Brain (organoid and tissue), 16 donors: ENCODE measurements at places on chromosomes 5 and 9.

- DNase-seq: no peak
These were observed 194.0 kb downstream of the PDZD2 start for GRCh38 chr5:31832966-31833365.

- DNase-seq: no peak
These were observed 177.6 kb upstream of the PANK3 start for GRCh38 chr5:168756453-168757391.

- no peak for DNase-seq
These were observed 43.3 kb downstream of the MCTP1 start for GRCh38 chr5:95241635-95242034.

GRCh38 chr5:157718519-157718918 lies 12.7 kb upstream of the THG1L start:
- DNase-seq: peak; percentile 86

DNA sequence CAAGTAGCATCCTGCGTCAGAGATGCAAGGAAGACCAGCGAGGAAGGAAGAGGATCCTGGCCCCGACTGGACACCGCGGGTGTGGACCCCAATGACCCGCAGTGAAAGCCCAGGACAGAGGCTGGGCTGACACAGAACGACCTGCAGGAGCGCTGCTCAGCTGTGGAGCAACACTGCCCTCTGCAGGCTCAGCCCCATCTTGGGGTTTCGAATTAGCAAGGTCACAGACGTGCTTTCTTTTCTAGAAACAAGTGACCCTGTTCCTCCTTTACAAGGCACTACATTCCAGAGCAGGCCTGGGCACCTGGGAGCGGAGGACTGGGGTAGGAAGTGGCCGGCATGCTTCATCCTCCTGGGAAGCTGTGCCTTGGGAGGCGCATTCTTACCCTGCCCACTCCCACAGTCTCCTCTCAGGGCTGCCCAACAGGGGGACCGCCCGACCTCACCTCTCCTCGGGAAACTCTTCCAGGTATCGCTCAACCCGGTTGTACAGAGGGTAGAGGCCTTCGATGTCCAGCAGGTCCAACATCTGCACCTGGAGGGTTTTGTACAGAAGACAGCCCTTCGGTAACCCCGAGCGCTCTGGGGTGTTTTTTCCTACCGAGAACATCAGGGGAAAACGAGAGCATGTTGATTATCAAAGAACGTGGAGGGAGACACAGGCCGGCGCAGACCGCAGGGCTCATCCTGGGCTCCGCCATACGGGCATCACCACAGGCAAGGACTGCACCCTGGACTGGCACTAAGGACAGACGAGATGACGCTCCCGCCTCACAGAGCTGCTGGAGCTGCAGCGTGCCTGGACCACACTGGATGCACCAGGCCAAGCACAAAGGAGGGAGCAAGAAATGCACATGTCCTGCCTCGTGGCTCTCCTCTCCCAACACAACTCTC lies 35.0 kb downstream of the IPPK start:
- DNase-seq: peak; percentile 34

DNA sequence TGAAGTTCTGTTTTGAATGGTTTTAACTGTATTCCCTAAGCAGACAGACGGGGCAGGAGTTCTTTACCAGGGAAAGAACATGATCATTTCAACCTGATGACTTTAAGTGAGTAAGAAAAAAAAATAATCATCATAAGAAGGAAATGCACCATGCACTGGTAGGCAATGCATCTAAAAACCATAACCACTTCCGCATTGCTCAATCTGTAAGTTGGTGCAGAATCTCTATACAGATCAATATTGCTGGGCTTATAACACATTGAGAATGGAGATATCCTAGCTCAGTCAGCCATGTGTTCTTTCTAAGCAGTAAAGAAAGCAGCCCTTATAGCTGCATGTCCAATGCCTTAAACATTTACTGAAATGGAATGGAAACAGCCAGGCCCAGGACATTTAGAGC lies 407.1 kb upstream of the DMAC1 start:
- no peak for DNase-seq

DNA sequence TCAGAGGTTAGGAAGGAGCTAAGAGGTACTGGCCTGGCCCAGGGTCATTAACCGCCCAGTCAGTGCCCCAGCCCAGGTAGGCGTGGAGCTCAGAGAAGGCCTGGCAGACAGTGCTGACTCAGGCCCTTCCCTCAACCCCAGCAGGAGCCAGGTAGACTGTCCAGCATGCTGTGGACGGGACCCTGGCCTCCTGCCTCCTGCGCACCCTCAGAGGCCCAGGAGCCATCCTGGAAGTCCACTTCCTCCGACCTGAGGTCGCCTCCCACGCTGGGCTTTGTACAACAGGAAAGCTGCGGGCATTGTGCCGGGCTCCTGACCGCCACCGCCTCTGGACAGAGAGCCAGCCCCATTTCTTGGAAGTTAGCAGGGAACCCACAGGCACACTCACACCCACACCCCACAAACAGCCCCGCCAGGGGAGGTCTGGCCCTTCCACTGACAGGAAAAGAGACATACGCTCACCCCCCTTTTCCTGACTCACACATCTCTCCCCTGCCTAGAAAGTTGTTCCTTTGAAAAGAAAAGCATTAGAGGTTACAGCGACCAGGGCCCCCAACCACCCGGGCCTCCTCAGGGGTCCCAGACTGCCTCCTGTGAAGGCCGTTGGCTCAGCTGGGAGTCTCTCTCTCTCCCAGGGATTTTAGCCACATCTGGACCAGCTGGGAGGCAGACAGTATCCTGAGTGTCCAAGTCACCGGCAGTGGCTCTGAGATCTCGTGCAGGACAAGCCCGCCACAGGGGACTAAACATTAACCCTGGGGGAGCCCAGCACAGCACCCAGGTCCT lies 7.7 kb downstream of the RALGDS start:
- DNase-seq: no peak

GRCh38 chr5:133780619-133781280 lies 168.4 kb upstream of the FSTL4 start:
- DNase-seq: no peak

DNA sequence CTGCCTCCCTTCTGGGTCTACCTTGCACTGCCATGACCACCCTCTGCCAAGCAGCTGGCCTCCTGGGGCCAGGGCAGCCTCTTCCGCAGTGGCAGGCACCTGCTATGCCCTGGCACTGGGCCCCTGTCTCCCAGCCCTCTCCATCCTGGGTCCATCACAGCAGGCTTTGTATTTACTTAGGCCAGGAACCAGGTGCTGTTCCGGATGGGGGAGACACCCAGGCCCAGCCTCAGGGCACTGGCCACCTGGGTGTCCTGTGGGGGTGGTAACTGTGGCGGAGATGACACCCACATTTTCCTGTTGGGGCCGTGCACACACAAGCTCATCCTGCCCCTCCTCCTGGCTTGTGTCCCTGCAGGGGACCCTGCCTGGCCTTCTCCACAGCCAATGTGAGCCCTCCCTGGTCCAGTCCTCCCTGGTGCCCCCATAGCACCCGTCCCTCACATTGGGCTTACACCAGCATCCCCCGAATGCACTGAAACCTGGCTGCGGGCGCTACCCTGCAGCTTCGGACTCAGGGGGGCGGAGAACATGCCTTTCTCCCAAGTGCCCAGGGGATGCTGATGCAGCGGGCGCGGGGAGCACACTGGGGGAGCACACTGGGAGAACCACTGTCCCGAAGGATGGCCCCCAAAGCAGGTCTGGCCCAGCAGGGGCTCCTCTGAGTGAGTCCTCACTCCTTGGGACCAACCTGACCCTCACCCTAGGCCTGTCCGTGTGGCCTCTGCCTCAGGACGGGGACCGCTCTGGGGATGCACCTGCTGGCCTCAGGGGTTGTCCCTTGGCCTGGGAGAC lies 17.9 kb downstream of the FAM163B start:
- DNase-seq: no peak

DNA sequence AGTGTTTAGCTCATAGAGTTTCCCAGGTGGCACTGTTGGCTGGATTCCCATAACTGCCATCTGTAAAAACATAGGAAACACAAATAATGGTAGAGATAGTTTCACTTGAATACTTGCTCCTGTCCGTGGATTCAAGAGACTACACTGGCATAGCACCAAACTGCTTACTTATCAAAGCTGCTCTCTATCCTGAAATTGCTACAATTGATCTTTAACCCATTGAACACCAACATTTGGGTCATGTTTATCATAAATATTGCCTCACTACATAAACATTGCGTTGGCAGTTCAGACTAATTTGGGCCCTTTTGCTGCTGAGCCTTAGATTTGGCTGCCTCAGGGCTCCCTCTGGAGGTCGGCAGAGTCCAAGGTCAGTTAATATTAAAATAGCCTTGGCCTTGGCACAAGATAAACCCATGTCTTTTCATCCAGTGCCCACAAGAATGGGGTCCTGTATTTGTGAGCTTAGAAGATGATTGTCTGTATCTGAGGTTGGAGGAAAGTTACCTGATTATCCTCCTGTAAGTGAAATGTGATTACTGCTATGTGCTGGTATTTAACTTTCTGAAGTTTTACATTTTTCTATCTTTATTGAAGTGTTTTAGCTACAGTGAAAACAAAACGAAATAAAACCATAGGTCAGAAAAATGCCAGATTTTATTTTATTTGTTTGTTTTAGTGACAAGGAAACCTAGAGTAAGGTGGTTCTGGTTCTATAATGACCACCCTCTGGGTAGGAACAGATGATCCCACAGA lies 4.0 kb upstream of the RANBP3L start:
- DNase-seq: peak; percentile 52

- peak; percentile 40 for DNase-seq
These were observed 34.5 kb upstream of the KCNMB1 start for GRCh38 chr5:170423692-170424091.

GRCh38 chr5:11892832-11893231 lies 11.4 kb downstream of the CTNND2 start:
- no peak for DNase-seq

DNA sequence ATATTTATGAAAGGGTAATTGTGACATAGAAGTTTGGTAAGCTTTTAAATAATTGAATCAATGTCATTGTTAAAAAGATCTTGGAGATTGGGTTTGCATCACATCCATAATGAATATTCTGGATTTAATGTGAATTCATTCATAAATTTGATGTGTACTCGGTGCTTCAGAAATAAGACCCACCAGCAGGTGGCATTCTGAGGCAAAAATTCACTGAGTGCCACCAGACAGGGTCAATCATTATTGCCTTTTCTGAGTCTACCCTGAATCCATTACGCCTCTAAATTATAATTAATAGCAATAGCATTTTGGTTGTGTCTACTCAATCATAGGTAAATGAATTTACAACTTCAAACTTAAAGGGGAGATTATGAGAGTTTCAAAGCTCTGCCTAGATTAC lies 1.0 kb downstream of the TRPC7 start:
- peak; percentile 42 for DNase-seq

GRCh38 chr9:13524245-13524644 lies 244.8 kb upstream of the MPDZ start:
- no peak for DNase-seq

- DNase-seq: no peak
These were observed 24.7 kb upstream of the RXRA start for GRCh38 chr9:134301387-134302129.
